ENCODE measurements at places on chromosomes 2 and 18.

DNA sequence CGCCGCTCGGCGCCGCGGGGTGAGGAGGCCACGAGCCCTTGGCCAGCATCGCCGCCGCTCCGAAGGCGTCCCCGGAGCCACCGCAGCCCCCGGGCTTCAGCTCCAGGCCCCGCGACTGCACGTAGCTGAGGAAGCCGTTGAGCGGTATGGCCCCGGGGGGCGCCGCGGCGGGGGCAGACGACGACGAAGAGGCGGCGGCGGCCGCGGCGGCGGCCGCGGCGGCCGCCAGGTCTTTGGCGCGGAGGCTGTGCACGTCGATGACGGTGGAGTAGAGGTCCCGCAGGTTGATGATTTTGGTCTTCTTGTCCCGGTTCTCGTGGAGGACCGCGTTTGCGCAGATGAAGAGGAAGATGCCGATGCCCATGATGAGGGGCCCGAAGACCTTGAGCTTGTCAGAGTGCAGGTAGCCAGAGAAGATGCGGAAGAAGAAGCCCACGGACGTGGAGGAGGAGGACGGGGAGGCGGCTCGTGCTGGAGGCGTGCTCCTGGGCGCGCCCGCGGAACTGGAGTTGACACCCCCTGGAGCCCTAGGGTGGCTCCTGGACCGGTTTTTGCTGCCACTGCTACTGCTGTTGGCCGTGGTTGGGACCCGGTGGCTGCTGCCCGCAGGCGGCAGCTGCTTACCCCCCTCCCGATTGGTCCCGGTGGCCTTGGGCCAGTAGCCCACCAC, 4.0 kb downstream of the TMEM200C start:
- DNase-seq, result no peak

DNA sequence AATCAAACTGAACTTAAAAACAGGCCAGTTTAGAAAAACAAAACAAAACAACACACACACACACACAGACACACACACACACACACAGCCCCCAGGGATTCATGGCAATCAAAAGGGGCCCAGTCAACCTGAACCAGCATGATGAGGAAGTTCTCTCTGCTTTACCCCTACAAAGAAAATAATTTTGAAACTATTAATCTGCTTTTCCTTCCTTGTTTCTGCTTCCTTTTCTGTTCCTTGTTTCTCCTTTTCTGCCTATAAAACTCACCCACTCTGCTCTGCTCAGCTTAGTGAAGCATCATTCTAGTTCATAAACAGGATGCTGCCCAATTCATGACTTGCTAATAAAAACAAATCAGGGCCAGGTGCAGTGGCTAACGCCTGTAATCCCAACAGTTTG, 203.1 kb downstream of the RAB3GAP1 start:
- no peak for DNase-seq

DNA sequence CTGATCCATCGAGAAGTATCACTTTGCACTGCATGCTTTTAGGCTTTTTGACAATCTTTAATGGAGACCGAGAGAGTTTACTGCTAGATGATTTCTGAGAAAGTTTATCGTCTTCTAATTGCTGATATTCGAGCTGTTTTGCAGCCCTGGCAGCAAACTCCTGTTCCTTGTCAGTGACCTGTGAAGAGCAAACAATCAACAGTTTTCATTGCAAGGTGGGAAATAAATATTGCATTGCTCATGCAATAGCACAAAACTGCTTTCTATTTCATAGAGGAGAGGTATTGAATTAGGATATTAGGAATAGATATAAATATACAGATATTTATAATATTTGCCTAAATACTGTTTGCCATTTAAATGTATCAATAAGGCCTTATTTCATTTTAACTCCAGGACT, 65.5 kb downstream of the EPB41L3 start:
- no peak for DNase-seq

- DNase-seq, result no peak
Observed at GRCh38 chr2:176565641-176566323, 296.5 kb downstream of the MTX2 start.
